NCI-H187 treated with DMSO at 0.1 percent for 48 hours (cell line): ENCODE measurements at places on chromosomes 5 and 9.

GRCh38 chr5:38938973-38939372 lies 93.2 kb downstream of the OSMR start:
- no peak for DNase-seq

GRCh38 chr5:153084511-153084910 lies 406.0 kb upstream of the GRIA1 start:
- DNase-seq: no peak

DNA sequence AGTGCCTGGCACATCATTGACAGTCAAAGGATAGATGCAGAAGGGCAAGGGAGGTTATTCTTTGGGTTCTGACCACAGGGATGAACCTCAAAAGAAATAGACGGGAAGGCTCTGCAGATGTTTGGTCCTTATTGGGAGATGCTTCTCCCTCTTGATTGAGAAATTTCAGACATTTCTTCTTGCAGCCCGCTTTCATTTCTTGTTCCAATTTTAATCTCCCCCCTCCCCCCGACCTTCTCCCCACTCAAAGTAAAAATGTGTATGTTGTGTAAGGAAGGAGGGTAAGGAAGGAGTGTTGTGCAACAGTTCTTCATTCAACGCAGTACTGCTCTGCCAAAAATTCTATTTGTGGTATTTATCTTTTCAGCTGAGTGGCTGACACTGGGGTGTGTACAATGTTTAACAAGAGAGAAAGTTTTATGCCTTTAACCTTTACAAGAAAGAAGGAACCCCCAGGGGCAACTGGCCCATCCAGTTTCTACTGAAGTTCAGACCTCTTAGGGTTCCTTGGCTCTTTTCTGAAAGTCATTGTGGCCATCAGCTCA lies 46.3 kb upstream of the TNFSF15 start:
- DNase-seq: no peak

DNA sequence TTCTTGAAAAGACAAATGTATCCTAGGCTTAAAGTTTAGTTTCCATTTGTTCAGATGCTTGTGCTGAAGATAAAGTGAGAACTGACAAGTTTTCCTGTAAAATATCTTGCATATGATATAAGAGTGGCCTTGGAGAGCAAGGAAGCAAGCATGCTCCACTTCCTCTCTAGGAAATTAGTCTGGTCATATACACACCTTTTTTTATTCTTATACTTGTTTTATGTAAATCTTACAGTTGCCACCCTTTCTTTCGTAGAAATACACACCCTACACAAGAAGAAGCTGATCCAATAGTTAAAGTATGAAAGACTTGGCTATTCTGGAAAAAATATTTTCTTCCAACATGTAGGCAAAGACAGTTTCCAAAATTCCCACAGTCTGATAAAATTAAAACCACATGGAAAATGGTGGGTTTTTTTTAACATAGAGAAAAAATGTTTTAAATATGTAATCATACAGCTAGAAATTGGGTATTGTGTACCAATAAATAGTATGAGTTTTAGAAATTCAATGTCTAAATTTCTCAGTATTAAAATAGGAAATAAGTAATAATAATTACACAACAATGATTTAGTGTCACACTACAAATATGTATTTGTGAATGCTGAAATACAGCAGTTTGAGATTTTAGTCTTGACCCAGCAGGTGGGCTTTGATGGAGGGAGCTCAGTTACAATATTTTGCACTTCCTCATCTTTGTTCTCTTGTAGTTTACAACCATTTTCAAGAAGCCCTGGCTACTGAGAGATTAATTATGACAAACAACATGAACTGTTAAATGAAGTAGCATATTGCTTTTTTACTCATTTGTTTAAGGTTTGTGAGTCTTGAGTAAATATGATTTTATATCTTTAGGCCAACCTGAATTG lies 185.7 kb upstream of the GNA14 start:
- no peak for DNase-seq

- DNase-seq: no peak
Observed at GRCh38 chr5:86546582-86546981, 71.2 kb upstream of the COX7C start.

GRCh38 chr5:39713250-39713916 lies 288.6 kb upstream of the DAB2 start:
- no peak for DNase-seq

DNA sequence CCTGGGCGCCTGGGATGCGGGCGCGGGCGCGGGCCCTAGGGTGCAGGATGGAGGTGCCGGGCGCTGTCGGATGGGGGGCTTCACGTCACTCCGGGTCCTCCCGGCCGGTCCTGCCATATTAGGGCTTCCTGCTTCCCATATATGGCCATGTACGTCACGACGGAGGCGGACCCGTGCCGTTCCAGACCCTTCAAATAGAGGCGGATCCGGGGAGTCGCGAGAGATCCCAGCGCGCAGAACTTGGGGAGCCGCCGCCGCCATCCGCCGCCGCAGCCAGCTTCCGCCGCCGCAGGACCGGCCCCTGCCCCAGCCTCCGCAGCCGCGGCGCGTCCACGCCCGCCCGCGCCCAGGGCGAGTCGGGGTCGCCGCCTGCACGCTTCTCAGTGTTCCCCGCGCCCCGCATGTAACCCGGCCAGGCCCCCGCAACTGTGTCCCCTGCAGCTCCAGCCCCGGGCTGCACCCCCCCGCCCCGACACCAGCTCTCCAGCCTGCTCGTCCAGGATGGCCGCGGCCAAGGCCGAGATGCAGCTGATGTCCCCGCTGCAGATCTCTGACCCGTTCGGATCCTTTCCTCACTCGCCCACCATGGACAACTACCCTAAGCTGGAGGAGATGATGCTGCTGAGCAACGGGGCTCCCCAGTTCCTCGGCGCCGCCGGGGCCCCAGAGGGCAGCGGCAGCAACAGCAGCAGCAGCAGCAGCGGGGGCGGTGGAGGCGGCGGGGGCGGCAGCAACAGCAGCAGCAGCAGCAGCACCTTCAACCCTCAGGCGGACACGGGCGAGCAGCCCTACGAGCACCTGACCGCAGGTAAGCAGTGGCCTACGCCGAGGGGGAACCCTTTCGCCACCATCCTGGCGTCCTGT lies at the start of gene EGR1:
TSS of gene EGR1 (plus strand) at position 219 of the 864 bp plus-strand sequence. CDS start at position 502, 283 bp downstream.
- peak; percentile 35 for DNase-seq

DNA sequence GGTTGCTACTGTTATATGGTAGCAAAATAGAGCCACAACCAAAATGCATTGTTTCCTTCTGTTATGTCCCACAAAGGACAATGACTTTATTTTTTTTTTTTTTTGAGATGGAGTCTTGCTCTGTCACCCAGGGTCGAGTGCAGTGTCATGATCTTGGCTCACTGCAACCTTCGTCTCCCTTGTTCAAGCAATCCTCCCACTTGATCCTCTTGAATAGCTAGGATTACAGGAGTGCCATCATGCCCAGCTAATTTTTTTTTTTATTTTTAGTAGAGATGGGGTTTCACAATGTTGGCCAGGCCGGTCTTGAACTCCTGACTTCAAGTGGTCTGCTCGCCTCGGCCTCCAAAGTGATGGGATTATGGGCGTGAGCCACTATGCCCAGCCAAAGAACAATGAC lies 527.7 kb upstream of the SGCD start:
- DNase-seq: no peak

DNA sequence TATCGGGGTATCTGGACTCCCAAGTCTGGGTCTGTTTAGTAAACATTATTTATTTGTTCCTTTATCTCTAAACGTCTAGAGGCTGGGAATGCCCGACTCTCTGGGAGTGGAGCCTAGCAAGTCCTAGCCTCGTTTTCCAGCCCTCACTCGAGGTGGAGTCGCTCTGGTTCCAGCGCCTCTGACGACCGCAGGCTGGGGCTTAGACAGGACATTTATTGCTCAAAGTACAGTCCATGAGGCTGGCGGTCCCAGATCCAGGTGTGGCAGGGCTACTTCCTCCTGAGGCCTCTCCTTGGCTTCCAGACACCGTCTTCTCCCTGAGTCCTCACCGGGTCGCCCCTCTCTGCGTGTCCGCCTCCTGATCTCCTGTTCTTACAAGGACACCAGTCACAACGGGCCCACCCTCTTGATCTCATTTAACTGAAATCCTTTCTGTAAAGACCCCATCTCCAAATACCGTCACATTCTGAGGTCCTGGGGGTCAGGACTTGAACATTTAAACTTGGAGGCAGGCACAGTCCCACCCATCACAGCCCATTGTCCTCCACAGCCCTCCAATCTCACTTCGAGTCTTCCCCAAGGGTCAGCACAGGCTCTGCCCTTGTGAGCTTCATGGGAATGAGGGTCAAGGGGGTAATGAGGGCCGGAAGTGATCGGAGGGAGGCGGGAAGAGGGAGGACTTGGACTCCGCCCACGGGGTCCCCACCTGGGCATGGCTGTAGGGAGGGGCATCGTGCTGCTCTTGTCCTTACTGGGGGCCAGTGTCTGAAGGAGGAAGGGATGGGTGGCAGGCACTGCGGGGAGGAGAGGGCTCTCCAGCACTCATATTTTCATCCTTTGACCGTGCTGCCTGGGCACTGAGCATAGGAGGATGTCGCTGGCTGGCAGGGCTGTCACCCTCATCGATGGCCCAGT lies 12.2 kb upstream of the CLPTM1L start:
- no peak for DNase-seq

- DNase-seq: no peak
Observed at GRCh38 chr5:110104726-110105669, 415.3 kb downstream of the MAN2A1 start.

DNA sequence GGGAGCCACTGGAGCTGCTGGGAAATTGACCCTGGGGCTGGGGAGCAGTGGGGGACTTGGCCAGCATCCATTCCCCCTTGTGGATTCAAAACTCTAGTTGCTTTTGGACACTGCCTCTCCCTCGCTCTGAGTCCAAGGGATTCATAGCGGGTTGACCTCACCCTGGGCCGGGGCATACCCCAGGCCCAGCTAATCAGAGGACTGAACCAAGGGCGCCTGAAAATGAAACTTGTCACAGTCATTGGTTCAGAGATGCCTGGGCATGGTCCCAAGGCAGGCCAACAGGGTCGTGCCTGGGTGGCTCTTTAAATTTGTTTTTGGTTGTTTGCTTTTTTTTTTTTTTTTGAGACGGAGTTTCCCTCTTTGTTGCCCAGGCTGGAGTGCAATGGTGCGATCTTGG lies 22.6 kb downstream of the STK10 start:
- DNase-seq: no peak

DNA sequence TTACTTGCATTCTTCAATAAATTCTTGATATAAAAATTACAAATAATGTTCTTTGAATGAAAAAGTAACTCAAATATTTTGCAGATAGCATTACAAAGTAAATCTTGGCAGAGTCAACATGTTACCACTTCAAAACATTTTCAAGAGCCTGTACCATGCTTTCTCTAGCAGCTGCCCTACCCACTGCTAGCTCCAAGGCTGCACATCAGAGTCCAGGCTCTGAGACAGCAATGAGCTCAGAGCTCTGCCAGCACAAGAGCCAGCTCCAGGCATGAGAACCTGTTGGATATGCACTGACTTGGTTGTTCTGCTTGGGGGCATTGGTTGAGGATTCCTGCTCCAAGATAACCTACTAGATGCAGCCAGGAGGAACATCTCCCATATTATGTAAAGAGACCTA lies 211.3 kb upstream of the HAPLN1 start:
- no peak for DNase-seq

- peak; percentile 71 for DNase-seq
Observed at GRCh38 chr5:23507278-23507685, at the start of gene PRDM9. PRDM9 (plus strand) TSS chr5:23507609; CDS start chr5:23509034, 1,425 bp downstream.
